ENCODE measurements at places on chromosomes 7 and 10. TPM values are rescaled to one million over a fixed set of nuclear protein-coding genes. Genes with fewer than 3 reads are reported as not detected.
A peak's percentile ranks its signal among the peaks of the same experiment; 100 is the strongest.

Gene MINDY3
- polyA plus RNA-seq, result 17.5 TPM

Gene UCN3
- not detected for polyA plus RNA-seq

Gene OR2A7
- not detected for polyA plus RNA-seq

Gene ARHGAP22
- 2.4 TPM for polyA plus RNA-seq

Gene NME8
- not detected for polyA plus RNA-seq

Gene C7orf57
- not detected for polyA plus RNA-seq

Gene DPYSL4
- polyA plus RNA-seq, result 0.30 TPM

DNA sequence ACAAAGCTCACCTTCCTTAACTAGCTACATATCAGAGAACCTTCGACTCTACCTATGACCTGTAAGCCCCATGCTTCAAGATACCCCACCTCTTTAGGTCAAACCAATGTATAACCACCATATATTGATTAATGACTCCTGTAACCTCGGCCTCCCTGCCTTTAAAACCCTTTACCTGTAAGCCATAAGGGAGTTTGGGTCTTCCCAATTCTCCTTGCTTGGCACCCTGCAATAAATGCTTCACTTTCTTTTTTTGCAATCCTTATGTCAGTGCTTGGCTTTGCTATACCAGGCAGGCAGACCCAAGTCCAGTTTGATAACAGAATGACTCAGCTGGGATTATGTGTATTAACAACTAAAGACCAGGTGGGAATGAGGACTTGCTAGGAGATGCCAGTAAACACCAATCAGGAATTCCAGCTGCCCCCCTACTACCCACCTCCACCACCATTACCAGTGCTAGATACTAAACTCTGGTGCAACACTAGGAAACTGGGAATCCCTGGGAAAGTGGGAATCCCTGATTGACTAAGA is 22.0 kb upstream of the SLC35G1 start:
- DNase-seq, result no peak

- DNase-seq, result no peak
These were observed 266.3 kb upstream of the ZMIZ1 start for GRCh38 chr10:78802431-78802830.

- DNase-seq, result no peak
These were observed 70.3 kb upstream of the RSU1 start for GRCh38 chr10:16887565-16887964.

DNA sequence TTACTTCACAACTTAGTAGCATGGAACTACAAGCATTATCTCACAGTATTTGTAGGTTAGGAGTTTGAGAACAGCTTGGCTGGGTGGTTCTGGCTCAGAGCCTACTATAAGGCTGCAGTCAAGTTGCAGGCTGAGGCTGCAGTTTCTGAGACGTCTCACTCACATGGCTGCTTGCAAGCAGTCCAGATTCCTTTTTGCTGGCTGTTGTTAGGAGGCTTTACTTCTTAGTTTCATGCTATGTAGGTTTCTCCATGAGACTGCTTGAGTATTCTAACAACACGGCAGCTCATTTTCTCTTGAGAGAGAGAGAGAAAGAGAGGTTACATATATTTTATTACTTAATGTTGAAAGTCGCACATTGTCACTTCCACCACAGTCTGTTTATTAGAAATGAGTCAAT is 1073.9 kb downstream of the NXPH1 start:
- no peak for DNase-seq

- DNase-seq, result peak; percentile 84
These were observed 243.0 kb upstream of the GRB10 start for GRCh38 chr7:51025668-51026067.

- DNase-seq, result no peak
These were observed 39.9 kb upstream of the FGL2 start for GRCh38 chr7:77239471-77239870.

DNA sequence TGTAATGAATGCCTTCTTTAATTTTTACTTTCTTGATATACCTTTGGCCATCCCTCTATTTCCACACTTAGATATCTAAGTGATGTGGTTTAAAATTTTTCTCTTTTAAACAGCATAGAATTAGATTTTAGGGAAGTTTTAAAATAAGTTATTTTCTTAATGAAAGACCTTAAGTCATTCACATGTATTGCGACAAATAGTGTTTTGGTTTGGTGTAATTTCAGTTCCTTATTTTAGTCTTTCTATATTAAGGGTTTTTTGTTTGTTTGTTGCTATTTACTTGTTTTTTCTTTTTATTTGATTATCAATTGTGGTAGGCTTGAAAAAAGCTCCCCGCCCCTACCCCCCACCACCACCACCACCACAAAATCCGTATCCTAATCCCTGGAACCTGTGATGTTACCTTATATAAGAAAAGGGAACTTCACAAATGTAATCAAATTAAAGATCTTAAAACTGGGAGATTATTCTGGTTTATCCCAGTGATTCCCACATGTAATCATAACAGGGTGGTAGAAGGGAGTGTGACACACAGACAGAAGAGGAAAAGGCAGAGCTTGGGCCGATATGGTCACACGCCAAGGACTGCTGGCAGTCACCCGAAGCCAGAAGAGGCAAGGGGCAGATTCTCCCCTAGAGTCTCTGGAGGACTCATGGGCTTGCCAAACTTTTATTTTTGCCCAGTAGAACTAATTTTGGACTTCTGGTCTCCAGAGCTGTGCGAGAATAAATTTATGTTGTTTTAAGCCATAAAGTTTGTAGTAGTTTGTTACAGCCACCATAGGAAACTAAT is 149.7 kb downstream of the NPSR1 start:
- DNase-seq, result no peak

- DNase-seq, result no peak
These were observed 152.9 kb downstream of the NRF1 start for GRCh38 chr7:129764247-129765084.

- no peak for DNase-seq
These were observed 31.0 kb downstream of the GLRX3 start for GRCh38 chr10:130167193-130167592.

- DNase-seq, result no peak
These were observed 145.2 kb upstream of the KLF14 start for GRCh38 chr7:130879191-130879590.

GRCh38 chr7:38303866-38304265 is 30.4 kb upstream of the TARP start:
- DNase-seq, result no peak

GRCh38 chr10:89030791-89031190 is 40.2 kb downstream of the FAS start:
- DNase-seq, result no peak

DNA sequence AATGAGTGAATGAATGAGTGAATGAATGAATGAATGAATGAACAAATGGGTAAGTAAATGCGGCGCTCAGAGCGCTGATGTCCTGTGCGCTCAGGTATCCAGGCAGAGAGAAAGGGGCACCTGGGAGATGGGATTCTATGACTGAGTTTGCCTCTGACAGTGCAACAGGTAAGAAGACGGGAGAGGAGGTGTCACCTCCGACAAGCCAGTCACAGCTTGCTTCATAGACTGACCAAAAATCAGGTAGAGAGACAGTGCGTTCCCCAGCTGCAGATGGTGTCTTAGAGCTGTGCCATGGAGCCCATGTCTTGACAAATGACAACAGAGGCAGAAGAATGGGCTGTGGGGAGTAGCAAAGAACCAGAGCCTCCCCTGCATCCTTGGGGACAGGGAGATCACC is 327.3 kb downstream of the FGFR2 start:
- DNase-seq, result no peak

DNA sequence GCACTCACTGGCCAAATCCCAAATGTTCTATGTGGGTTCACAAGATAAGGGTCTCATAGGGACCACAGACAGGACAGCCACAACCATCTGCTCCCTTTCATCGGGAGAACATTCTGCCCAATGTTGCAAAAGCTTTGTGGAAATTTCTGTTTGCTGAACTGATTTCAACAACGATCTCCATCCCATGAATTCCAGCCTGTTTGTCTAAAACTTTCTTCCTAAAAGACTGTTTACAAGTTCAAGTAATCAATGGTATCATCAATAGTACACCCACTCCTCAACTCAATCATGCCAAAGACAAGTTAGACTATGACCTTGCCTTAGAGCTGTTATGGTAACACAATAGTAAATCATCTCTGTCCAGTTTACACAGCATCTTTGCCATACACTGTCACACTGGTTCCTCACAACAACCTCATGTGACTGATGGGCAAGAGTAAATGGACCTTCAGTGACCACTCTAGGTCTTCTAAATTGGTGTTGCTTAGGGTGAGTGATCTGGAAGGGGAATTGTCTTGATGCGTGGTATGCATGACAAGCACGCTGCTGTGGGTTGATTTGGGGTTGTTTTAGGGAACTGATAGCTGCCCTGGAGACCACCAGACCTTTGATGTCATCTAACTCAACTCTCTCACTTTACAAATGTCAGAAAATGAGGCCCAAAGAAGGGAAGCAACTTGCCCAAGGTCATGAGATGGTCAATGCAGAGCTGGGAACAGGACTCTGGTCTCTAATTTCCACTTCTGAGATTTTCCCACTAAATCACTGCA is 95.1 kb downstream of the PPP1R3C start:
- no peak for DNase-seq

DNA sequence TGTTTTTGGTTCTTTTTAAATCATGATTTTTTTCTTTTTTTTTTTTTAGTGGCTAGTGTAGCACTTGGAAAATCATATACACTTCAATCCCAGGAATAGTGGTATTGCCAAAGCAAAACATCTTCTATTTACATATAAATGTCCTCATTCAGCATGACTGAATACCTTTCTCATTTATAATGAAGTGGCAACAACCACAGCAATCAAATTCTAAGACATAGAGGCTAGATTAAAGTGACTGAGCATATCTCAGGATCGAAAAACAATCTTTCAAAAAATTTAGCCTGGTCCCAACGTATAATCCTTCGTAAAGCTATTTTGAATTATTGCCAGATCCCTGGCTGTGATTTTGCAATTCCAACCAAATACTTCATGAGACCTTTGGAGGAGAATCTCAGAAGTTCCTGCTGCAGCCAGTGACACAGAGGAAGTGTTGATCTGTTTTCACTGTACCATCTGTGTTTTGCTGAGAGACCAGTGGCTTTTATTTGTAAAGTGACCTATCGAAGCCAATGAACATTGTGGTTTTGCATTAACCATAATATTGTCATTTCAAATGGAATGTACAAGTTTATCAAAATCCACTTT is 29.8 kb upstream of the SP8 start:
- no peak for DNase-seq

GRCh38 chr7:95632609-95633008 is 36.3 kb upstream of the PDK4 start:
- no peak for DNase-seq

GRCh38 chr10:117472872-117473271 is 69.7 kb upstream of the EMX2 start:
- no peak for DNase-seq

DNA sequence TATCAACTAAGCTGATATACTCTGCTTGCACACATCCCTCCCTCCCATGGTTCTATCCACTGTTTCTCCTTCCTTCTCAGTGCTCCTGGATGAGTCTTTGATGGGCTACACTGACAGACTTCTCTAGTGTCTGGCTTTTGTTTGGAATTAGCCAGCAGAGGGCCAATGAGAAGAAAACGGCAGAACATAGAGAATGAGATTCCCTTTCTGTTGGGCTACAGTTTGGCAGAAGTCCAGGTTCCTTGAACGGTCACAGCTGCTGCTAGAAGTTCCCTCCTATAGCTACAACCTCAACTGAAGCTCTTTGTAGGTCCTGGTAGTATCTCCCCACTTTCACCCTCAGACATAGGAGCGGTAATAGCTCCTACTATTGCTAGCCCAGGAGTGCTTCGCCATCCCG is 251.1 kb upstream of the LRRN3 start:
- no peak for DNase-seq
